ENCODE measurements at places on chromosomes 1 and 21.

DNA sequence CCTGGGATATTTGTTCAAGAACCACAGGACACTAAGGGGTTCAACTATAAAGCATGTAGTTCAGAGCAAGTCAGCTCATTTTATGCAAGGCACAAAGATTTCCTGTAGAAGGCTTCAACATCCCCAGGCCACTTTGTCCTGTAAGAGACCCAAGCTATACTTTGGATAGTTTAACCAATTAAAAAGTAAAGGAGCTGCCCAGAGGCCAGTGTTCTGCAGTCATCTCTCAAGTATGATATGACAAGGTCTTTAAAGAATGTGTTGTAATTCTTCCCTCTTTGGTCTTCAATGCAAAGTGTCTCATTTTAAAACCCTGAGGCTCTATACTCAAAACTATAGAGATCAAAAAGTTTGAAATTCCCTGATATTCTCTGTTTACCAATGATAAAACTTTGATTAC lies 34.1 kb downstream of the KRTAP20-3 start:
- no peak for DNase-seq

DNA sequence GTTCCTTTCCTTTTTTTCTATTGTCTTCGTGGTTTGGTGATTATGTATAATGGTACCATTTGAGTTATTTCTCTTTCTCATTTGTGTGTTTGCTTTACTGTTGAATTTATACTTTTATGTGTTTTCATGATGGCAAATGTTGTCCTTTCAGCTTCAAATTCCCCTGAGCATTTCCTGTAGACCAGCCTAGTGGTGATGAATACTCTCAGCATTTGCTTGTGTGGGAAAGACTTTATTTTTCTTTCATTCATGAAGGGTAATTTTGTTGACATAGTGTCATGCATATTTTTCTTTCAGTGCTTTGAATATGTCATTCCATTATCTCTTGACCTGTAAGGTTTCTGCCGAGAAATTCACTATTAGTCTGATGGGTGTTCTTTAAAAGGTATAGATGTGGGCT lies 166.6 kb upstream of the GORAB start:
- DNase-seq, result no peak

DNA sequence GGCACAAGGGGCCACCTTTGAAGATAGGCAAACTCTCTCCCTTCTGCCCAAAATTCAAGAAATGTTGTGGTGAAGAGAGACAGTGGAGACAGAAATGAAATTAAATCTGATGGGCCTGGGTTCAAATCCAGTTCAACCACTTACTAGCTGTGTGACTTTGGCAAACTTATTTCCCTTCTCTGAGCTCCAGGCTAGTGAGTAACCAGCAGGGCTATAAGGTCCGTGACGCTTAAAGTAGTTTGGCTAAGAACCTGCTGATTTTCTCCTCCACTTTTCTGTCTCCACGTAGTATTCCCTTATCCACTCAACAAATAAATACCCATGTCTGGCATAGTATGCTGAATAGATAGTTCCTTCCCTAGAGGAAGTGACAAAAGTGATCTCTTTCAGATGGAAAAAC lies 1.9 kb downstream of the SLC2A1 start:
- no peak for DNase-seq

GRCh38 chr1:211148366-211148765 lies 14.4 kb upstream of the KCNH1 start:
- DNase-seq, result no peak

DNA sequence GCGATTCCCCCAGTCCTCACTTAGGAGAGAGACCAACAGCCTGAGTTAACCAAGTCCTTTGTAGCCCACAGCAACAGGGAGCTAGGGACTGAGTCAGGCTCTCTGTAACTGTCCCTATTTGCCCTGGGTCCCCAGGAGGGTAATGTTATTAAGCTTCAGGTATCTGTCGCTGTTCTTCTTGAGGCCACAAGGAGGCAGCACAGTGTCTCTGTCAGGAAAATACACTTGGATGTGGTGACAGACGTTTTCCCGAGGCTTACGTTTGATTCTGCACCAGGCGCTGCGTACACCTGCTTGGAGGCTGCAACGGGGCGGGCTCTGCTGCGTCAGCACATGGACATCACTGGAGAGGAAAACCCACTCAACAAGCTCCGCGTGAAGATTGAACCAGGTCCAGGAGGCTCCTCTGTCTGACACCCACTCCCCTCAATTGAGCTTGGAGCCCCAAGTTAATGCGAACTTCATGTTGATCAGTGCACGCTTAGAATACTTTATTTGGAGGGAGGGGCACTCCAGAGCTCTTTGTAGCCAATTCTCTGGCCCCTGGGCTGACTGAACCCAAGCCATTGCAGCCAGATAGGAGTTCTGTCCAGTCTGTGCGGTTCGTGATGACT lies 10.7 kb upstream of the ELF3 start:
- DNase-seq, result no peak

- no peak for DNase-seq
Measured at GRCh38 chr1:7482772-7483495, 288.2 kb upstream of the VAMP3 start.

GRCh38 chr1:174818014-174818616 lies 181.6 kb upstream of the CACYBP start:
- DNase-seq, result no peak

DNA sequence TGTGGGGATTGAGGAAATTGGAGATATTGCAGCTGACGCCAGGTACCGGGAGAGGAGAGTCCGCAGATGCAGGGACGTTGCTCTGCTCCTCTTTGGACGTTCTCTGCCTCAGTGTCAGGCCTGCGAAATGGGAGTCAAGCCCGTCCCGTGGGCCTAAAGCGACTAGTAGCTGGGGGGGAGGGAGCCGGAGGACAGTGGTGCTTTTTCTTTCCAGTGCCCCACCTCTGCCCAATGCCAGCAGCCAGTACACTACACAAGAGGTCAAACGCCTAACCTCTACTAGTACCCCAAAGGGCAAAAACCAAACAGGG lies 413.6 kb upstream of the ESRRG start:
- no peak for DNase-seq

GRCh38 chr1:41169799-41170180 lies 72.3 kb downstream of the SCMH1 start:
- DNase-seq, result no peak

GRCh38 chr1:119806489-119806888 lies 4.8 kb downstream of the REG4 start:
- DNase-seq, result no peak

DNA sequence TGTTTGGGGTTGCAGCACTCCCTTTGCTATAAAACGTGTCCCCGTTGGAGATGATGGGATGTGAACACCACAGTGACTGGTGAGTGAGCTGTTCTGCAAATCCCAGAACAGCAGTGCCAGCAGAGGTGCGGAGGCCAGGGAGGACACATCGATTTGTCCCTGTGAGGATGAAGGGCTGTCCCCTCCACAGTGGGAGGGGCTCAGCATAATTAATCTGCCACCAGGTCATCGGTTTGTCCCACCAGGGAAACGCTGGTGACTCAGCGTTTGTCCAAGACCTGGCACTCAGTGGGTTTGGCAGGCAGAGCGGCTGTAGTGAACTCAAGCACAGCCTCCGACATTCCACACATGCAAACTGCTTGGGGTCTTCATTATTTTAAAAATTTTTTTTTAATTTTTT lies 22.8 kb upstream of the PDE9A start:
- DNase-seq, result no peak

GRCh38 chr1:167752219-167752985 lies 30.6 kb downstream of the MPZL1 start:
- DNase-seq, result no peak

- DNase-seq, result no peak
Measured at GRCh38 chr1:170694172-170694926, 30.4 kb downstream of the PRRX1 start.

GRCh38 chr1:9322661-9323244 lies 30.1 kb downstream of the SPSB1 start:
- no peak for DNase-seq

DNA sequence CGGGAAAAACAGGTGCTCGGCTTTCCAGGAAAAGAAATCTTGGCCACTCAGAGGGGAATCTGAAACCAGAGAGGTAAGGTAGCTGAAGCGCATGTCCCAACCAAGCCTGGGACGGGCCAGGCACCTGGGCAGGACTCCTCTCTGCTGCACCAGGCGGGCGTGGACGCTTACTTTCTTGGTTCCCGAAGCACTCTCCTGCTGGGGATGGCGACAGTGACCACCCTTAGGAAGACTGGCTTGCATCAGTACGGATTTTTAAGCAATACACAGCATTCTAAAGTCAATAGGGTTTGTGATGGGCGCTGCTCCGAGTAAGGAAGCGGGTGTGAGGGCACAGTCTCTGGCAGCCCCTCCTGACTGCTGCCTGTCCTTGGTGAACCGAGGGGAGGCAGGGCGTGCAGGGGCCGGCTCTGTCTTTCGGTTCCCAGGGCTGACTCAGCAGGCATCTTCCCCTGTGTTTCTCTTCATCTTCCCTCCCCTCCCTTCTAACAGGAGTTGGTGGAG lies 74.9 kb upstream of the ANGPTL1 start:
- no peak for DNase-seq

DNA sequence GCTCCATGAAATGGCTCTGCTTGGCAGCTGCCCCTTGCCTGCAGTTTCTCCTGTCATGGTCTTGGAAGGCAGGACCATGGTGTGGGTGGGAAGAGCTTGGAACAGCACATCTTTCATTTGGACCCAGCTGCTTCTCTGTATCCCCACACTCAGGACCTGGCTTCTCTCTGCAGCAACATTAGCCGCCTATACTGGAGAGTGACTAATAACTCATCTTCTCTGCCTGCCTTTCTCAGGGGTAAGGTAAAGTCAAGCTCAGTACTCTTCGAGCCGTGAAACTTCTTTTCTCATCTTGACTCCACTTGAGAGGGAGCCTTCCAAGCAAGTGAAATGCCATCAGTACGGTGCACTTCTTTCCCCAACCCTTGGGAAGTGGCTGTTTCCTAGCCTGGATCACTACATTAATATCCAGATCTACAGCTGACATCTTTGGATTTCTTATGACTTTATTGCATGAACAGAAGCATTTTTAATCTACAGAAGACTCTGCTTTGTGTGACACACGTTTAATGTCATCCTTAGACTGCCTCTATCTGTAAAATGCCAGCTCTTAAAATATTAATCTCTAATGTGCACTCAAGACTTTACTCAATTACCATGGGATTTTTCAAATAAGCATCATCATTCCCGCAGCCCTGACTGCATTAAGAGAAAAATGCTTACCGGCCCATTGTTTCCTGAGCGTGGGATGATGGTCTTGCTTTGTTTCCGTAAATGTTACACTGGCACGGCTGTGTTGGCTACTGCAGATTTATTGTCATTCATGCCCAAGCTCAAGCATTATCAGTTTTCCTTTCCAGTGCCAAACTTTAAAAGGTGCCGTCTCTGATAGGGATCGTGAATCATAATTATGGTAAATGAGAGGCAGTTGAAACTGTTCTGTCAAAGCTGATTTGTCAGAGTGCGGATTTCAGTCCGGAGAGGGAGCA lies 242.9 kb downstream of the HHAT start:
- no peak for DNase-seq

GRCh38 chr1:183198463-183198862 lies 12.4 kb downstream of the LAMC2 start:
- no peak for DNase-seq

- no peak for DNase-seq
Measured at GRCh38 chr21:43287111-43287760, 118.4 kb downstream of the CRYAA start.

DNA sequence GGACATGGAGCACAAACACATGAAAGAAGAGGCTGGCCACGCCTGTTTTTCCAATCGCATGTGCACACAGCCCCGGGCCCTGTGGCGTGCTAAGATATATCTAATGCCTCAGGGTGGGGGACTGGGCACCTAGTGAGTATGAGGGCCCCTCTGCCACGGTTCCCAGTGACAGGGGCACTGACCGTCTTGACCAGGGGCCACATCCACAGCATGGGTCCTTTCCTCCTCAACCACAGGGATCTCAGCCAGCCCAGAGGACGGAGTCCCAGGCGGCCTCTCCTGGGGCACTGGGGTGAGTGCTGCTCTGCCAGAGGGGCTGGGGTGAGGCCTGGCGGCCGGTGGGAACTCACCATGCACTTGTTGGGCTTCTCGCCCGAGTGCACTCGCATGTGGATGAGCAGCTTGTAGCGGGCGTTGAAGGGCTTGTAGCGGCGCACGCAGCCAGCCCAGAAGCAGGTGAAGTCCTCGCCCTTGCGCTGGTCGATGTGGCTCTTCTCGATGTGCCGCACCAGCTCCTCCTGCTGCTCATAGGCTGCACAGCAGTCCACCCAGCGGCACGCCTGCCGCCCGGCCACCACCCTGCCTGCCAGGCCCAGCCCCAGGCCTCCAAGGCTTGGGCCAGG lies 134.7 kb downstream of the DMRTB1 start:
- DNase-seq, result no peak

DNA sequence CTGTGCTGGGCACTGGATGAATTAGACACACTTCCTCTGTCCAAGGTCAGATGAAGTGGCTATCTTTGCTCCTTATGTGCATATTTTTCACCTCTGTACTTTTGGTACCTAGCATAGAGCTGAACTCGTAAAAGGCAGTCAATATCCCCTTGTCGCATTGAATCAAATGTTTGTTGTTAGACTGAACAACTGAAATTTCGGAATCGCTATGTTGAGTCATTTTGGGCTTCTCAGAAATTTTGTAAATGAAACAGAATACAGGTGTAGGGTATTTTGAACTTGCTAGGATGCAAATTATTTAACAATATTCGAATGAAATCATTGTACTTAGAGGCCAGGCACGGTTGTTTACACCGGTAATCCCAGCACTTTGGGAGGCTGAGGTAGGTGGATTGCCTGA lies 48.0 kb downstream of the PDE4B start:
- DNase-seq, result no peak

GRCh38 chr1:207633226-207633625 lies 11.7 kb upstream of the CR1L start:
- no peak for DNase-seq

DNA sequence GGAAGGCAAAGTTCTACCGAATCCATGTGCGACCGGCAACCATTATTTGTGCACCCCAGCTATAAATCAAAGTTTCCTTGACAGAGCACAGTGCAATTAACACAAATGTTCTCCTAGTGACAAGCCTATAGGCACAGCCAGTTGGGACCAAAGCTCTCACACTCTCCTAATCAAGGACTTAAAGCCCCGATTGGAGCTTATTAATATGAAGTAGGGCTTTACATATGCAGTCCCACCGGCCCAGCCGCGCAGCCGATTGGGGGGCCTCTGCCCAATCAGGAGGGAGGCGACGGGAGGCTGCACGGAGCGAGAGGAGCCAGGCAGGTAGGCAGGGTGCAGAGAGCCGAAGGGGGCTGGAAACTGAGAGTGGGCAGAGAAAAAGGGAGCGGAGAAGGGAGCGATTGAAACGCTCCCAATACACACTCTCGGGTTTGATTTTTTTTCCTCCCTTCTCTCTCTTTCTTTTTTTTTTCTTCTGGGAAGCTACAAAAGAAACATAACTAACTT lies at the start of gene ESRRG:
Gene ESRRG, minus strand, starts transcription at position 156 of the 507 bp plus-strand sequence. Its CDS starts 130 bp downstream, at position 26.
- DNase-seq, result no peak

GRCh38 chr1:208254376-208254775 lies 10.2 kb upstream of the PLXNA2 start:
- DNase-seq, result no peak

GRCh38 chr1:207280706-207281105 lies 40.8 kb upstream of the CD55 start:
- DNase-seq, result no peak

GRCh38 chr1:180249725-180250498 lies 19.8 kb downstream of the LHX4 start:
- DNase-seq, result no peak
